ENCODE measurements at places on chromosomes 5 and 9.
A peak's percentile ranks its signal among the peaks of the same experiment; 100 is the strongest.

DNA sequence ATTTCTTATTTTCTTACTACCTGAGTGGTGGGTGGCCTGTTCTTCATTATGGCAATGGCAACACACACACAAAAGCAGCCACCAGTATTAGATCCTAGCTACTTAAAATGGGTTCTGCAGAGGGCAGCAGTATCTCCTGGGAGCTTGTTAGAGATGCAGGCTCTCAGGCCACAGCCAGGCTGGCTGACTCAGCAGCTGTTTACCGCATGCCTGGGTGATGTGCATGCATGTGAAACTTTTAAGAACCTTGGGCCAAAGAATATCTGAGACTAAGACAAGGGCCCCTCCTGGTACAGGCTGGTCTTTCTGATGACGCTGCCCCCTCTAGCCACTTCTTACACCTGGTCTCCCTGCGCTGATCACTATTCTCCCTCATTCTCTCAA lies 399.0 kb downstream of the MED10 start:
- peak; percentile 9 for DNase-seq

DNA sequence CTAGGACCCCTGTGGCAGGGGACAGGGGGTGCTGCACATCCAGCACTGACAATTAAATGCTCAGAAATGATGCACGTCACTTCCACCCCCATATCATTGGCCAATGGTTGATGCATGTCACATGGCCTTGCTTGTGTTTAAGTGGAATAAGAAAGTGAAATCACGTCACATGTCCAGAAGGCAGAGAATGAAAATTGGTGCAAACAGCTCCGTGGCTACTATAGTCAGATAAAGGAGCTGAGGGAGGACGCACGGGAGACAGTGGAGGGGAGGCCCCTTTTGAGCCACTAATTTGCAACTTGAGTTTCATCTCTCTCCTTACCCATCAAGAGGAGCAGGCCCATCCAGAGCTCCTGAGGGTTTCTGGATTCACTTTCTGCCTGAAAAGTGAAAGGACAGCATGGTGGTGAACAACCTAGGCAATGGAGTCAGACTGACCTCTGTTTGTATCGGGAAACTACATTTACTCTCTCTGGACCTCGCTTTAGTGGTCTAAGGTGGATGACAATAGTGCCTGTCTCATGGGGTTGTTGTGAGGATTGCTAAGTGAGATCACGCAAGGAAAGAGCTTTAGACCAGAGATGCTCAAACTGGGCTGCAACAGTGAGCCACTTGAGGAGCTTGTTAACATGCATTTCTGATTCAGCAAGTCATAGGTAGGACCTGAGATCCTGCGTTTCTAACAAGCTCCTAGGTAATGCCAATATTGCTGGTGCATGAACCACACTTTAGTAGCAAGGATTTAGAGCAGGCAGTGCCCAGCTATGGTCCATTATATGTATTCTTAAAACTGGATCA lies 133.9 kb upstream of the ADRA1B start:
- no peak for DNase-seq

DNA sequence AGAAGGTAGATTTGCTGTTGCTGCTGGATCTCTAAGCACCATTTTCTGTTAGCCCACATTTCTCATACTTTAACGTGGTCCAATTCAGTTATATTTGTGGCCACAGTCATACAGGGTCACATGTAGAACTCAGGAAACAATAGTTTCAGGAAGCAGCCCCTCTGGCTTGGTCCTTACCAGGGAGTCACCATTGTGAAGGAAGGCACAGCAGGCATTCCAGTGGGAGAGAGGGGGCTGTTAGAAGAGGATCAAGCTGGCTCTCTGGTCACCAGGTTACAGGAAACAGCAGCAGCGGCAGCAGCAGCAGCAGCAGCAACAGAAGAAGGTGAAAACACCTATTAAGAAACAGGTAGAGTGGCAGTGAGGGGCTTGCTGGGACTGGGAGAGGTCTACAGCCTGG lies 14.5 kb downstream of the C9orf43 start:
- no peak for DNase-seq

GRCh38 chr9:1276474-1276873 lies 226.3 kb downstream of the DMRT2 start:
- DNase-seq = no peak

DNA sequence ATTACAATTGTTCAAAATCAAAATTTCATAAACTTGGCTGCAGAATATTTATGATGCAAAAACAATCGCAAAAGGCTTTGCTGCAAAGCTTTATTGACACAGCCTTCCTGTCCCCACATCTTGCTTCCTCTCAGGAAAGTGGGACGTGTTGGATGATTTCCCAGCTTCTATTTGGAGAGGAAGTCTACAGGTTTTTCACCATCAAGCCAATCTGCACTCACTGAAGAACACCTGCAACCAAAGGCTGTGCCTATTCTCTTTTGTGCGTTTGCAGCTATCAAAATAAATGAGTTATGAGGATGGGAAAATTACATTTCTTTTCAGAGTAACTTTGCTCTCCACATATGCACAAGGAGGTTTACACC lies 214.4 kb downstream of the PLK2 start:
- no peak for DNase-seq

Data from SW480 (cell line).